ENCODE measurements at places on chromosomes 13 and 19.

GRCh38 chr19:45576682-45577081 is 7.9 kb downstream of the OPA3 start:
- no peaks in the 10 kb centered on the region for H3K27me3 ChIP-seq
- H3K4me3 ChIP-seq, result no peak overlapping the region
- H3K27ac ChIP-seq, result no peak overlapping the region
- no peaks in the 10 kb centered on the region for H3K36me3 ChIP-seq
- peaks cover 7% of the 10 kb centered on the region for H3K4me1 ChIP-seq

- H3K27me3 ChIP-seq, result peaks cover 16% of the 10 kb centered on the region
- H3K36me3 ChIP-seq, result no peaks in the 10 kb centered on the region
- H3K4me3 ChIP-seq, result no peak overlapping the region
- no peak for DNase-seq
- H3K27ac ChIP-seq, result no peak overlapping the region
Measured at GRCh38 chr19:56167064-56167578, 8.7 kb upstream of the GALP start.

GRCh38 chr19:43290568-43291359 is 21.4 kb upstream of the PSG9 start:
- H3K4me1 ChIP-seq, result no peaks in the 10 kb centered on the region
- peak overlapping the region; percentile 35 for H3K4me3 ChIP-seq
- no peak overlapping the region for H3K27ac ChIP-seq
- no peaks in the 10 kb centered on the region for H3K27me3 ChIP-seq
- no peak for DNase-seq

DNA sequence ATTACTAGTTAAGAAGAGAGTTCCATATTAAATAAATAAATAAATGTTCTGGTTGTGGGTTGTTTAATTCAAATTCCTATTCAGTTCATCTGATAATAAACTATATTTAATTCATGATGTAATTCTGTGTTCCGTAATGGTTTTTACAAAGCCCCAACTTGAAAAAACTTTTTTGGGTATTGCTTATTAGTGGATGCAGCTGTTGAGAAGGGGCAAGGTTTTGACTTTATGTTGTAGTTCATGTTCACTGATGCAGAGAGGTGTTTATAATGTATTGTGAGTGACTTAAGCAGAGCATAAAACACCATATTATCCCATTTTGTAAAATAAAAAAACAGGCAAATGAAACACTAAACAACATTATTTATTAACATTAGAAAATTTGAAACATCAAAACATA is 107.3 kb upstream of the TNFSF11 start:
- DNase-seq, result no peak
- H3K36me3 ChIP-seq, result peaks cover 8% of the 10 kb centered on the region
- H3K27ac ChIP-seq, result peak overlapping the region; percentile 49
- H3K4me1 ChIP-seq, result peaks cover 25% of the 10 kb centered on the region
- no peaks in the 10 kb centered on the region for H3K27me3 ChIP-seq

DNA sequence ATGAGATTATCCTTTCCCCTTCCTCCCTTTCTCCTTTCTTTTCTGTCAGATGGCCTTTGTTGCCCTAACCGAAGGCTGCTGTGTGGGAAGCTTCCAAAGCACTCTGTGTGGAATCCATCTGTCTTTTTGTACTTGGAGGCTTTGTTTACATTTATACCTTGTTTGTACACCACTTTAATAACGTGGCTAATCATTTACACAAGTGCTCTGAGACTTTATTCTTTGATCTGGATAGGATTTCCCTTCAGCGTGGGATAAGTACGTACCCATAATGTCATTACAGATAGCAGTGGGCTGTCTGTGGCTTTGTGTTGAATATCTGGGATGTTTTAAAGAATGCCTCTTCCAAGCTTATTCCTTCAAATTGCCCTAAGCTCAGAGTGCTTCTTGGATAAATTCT is 684.7 kb upstream of the SLITRK5 start:
- DNase-seq, result no peak
- H3K27me3 ChIP-seq, result no peaks in the 10 kb centered on the region
- no peaks in the 10 kb centered on the region for H3K4me1 ChIP-seq
- H3K27ac ChIP-seq, result no peak overlapping the region
- H3K36me3 ChIP-seq, result no peaks in the 10 kb centered on the region

DNA sequence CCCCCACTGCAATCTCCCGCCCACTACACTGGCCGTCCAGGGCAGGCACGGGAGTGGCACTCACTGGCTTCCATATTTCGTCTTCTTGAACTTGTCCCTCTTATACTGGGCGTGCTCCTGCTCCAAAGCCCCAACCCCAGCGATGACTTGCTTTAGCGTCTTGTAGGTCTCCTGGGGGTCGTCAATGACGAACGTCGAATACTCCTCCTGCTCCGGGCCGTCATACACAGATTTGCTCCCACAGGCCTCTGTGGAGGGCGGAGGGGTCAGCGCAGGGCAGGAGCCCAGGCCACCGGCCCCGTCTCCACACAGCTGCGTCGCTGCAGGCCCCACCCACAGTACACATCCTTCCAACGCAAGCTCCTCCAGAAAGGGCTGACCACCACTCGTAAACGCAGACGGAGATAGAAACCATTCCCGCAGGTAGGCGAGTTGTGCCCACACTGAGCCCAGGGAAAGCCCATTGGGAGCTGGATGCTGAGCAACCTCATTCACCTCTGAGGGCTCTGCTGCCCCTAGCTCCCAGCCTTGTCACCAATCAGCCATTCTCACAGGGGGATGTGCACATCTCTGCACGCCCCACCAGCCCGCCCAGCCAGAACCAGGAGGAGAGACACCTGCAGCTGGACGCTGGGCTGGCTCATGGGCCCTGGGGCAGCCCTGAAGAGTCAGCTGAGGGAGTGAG is 7.9 kb upstream of the C13orf46 start:
- no peak overlapping the region for H3K4me3 ChIP-seq
- no peaks in the 10 kb centered on the region for H3K27me3 ChIP-seq
- no peak overlapping the region for H3K27ac ChIP-seq
- peaks cover 33% of the 10 kb centered on the region for H3K36me3 ChIP-seq
- DNase-seq, result no peak

GRCh38 chr13:72839831-72840426 is 58.0 kb downstream of the PIBF1 start:
- H3K4me3 ChIP-seq, result no peak overlapping the region
- no peak overlapping the region for H3K27ac ChIP-seq
- no peaks in the 10 kb centered on the region for H3K4me1 ChIP-seq
- peaks cover 23% of the 10 kb centered on the region for H3K36me3 ChIP-seq

DNA sequence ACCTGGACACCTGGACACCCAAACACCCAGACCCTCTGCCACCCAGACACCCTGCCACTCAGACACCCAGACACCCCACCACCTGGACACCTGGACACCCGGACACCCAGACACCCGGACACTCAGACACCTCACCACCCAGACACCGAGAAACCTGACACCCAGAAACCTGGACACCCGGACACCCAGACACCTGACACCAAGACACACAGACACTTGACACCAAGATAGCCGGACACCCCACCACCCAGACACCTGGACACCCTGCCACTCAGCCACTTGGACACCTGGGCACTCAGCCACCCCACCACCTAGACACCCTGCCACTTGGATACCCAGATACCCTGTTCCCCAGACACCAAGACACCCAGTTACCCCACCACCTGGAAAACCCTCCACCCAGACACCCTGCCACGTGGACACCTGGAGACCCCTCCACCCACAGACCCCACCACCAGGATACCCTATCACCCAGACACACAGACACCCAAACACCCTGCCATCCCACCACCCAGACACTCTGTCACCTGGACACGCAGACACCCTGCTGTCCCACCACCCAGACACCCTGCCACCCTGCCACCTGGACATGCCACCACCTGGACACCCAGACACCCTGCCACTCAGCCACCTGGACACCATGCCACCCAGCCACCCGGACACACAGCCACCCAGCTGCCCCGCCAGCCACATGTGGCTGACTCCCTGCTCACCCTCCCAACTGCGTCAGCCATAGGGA is 17.4 kb downstream of the C19orf12 start:
- H3K27ac ChIP-seq, result peak overlapping the region; percentile 76
- peaks cover 32% of the 10 kb centered on the region for H3K4me1 ChIP-seq
- no peaks in the 10 kb centered on the region for H3K27me3 ChIP-seq
- H3K36me3 ChIP-seq, result no peaks in the 10 kb centered on the region
- no peak overlapping the region for H3K4me3 ChIP-seq
- no peak for DNase-seq

GRCh38 chr19:823565-824121 is 1.9 kb upstream of the PLPPR3 start:
- no peak for DNase-seq
- no peaks in the 10 kb centered on the region for H3K36me3 ChIP-seq
- no peak overlapping the region for H3K4me3 ChIP-seq
- peaks cover 17% of the 10 kb centered on the region for H3K27me3 ChIP-seq
- H3K4me1 ChIP-seq, result peaks cover 4% of the 10 kb centered on the region

All from naive B cell (primary cell).